ENCODE measurements at places on chromosomes 12 and 14. TPM values are rescaled to one million over a fixed set of nuclear protein-coding genes. Genes with fewer than 3 reads are reported as not detected.

Gene EEA1
- 11.1 TPM for total RNA-seq

Gene FOXA1
- not detected for total RNA-seq

Gene NKX2-1
- total RNA-seq, result not detected

Gene MRPL51
- total RNA-seq, result 15.1 TPM

Gene BMAL2
- total RNA-seq, result 0.17 TPM

DNA sequence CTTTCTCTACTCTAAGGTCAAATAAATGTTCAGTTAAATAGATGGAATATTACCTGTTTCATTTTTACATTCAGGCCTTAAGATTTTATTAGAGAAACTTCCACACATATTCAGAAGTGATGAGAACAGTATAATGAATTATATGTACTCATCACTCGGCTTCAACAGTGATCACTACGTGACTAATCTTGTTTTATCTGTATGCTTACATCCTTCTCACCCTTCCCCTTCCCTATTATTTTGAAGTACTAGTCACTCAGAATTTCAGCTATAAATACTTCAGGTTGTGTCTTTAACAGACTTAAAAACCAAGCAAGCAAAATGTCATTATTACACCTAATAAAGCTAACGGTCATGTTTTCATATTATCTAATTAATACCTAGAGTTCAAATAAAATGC, 34.9 kb downstream of the ETV6 start:
- H3K4me1 ChIP-seq, result peaks cover 10% of the 10 kb centered on the region
- no peaks in the 10 kb centered on the region for H3K27me3 ChIP-seq
- H3K4me3 ChIP-seq, result no peak overlapping the region
- H3K36me3 ChIP-seq, result no peaks in the 10 kb centered on the region
- H3K27ac ChIP-seq, result no peak overlapping the region
- no peak for DNase-seq

DNA sequence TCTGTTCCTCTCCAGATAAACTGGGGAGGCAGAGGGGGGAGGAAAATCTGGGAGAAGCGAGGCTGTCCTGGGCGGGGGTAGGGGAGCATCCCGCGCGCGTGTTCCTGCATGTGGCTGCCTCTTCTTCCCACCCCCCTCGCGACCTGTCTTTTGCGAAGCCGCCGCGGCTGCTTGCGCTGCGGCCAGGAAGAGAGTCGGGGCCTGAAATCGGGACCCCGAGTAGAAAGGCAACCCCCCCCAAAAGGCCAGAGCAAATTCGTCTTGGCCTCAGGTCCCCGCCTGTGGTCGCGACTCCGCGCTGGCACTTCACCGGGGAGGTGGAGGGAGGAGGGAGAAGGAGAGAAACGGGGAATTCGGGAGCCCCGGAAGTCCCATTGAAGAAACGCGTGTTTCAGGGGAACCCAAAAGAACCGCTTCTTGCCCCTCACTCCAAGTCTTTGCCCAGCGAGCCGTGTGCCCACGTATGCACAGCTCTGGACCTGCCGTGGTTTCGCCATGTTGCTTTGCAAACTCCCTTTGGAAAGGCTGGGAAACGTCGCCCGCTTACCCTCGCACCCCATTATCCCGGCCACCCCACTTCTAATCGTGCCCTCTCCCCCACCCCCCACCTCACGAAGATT, 944 bp downstream of the CCND2 start:
- H3K27me3 ChIP-seq, result no peaks in the 10 kb centered on the region
- peak overlapping the region; percentile 95 for H3K4me3 ChIP-seq
- H3K27ac ChIP-seq, result peak overlapping the region; percentile 82
- H3K4me1 ChIP-seq, result peaks cover 78% of the 10 kb centered on the region
- DNase-seq, result no peak

GRCh38 chr12:120846721-120847120, 57.4 kb downstream of the SPPL3 start:
- H3K4me1 ChIP-seq, result peaks cover 23% of the 10 kb centered on the region
- H3K27me3 ChIP-seq, result no peaks in the 10 kb centered on the region

DNA sequence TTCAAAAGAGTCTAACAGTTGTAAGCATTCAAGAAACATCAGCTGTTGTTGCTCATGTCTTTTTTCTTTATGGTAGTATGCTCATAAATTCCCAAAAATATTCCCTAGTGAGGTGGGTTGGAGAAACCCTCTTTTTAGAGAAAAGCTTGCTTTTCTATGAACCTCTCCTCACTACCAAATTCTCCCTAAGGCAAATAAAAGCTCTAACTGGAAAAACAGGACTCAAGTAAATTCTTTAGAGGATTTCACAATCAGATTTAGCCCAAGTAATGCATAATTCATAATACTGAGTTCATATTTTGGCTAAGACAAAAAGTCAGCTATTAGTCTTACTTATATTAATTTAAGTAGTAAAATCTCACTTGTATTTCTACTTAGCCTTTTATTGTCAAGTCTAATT, 59.1 kb downstream of the DIO2 start:
- H3K4me3 ChIP-seq, result no peak overlapping the region
- no peaks in the 10 kb centered on the region for H3K4me1 ChIP-seq
- H3K27me3 ChIP-seq, result peaks cover 4% of the 10 kb centered on the region
- H3K36me3 ChIP-seq, result no peaks in the 10 kb centered on the region

- no peak overlapping the region for H3K4me3 ChIP-seq
- no peak for DNase-seq
- no peaks in the 10 kb centered on the region for H3K36me3 ChIP-seq
- no peak overlapping the region for H3K27ac ChIP-seq
- no peaks in the 10 kb centered on the region for H3K4me1 ChIP-seq
- H3K27me3 ChIP-seq, result no peaks in the 10 kb centered on the region
These were observed 467.8 kb downstream of the MDGA2 start for GRCh38 chr14:47207617-47208016.

DNA sequence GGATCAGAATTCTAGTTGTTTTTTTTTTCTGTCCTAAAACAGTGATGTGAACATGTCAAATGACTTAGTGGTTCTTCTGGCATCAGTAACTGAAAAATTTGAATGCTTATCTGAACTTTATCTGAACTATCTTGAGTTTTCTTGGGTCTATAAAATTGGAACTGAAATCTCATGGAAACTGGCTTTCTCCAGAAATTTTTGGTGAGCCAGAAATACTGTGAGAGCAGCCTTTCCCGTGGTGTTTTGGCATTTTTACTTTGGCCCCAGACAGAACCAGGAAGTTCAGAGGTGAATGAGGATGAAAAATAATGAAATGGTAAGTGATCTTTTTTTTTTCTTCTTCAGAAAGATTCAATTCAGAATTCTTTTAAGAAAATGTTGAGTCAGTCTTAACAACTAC, 89.5 kb upstream of the CCDC91 start:
- no peaks in the 10 kb centered on the region for H3K4me1 ChIP-seq
- no peak overlapping the region for H3K4me3 ChIP-seq
- no peaks in the 10 kb centered on the region for H3K27me3 ChIP-seq
- H3K36me3 ChIP-seq, result no peaks in the 10 kb centered on the region

DNA sequence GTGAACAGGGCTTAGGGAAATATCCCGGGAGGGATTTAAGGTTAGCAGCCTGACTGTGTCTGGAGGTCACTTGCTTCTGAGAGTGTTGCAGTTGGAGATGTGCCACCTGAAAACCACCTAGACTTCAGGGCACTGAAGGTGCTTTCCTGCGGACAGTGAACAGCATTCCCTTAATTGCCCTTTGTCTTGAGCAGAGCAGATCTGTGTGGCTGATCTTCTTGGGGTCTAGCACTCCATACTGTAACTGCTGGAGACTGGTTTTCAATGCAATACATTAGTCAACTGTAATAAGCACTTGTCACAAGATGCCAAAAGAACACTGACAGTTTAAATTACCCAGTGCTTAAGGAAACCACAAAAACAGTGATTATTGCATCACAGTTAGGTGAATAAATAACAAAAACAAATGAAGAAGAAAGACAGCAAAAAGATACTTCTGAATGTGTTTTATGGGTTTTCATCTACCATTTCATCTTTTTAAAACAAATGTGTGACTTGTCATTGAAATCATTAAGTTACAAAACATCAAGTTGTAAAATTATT, 111.8 kb downstream of the PRIMA1 start:
- no peaks in the 10 kb centered on the region for H3K27me3 ChIP-seq
- no peak overlapping the region for H3K4me3 ChIP-seq
- no peaks in the 10 kb centered on the region for H3K36me3 ChIP-seq
- H3K4me1 ChIP-seq, result no peaks in the 10 kb centered on the region
- DNase-seq, result no peak

- no peak overlapping the region for H3K4me3 ChIP-seq
- no peaks in the 10 kb centered on the region for H3K36me3 ChIP-seq
- no peaks in the 10 kb centered on the region for H3K27me3 ChIP-seq
- H3K27ac ChIP-seq, result no peak overlapping the region
These were observed 762.9 kb downstream of the C12orf50 start for GRCh38 chr12:87266305-87266704.

DNA sequence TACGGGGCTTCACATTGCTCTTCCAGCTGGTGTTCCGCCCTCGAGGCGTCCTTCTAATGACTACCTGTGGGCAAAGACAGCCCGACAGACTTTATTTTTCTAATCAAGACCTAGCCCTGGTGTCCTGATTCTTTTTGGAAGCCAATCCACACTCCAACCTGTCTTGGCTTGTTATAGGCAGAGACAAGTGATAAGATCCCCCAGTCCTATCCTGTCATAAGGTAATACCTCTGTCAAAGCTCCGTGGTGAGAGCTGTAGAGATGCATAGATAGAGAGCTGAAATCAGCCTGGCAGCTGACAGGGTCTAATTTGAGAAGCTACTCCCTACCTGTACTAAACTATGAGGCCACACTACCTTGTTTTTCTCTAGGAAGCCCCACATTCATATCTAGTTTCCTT, 11.5 kb upstream of the WNK1 start:
- no peaks in the 10 kb centered on the region for H3K36me3 ChIP-seq
- no peaks in the 10 kb centered on the region for H3K4me1 ChIP-seq
- no peaks in the 10 kb centered on the region for H3K27me3 ChIP-seq
- DNase-seq, result no peak

- H3K27me3 ChIP-seq, result no peaks in the 10 kb centered on the region
- H3K4me3 ChIP-seq, result no peak overlapping the region
- DNase-seq, result no peak
- H3K4me1 ChIP-seq, result no peaks in the 10 kb centered on the region
- H3K27ac ChIP-seq, result no peak overlapping the region
- H3K36me3 ChIP-seq, result no peaks in the 10 kb centered on the region
These were observed 125.5 kb upstream of the DCN start for GRCh38 chr12:91307957-91308670.

DNA sequence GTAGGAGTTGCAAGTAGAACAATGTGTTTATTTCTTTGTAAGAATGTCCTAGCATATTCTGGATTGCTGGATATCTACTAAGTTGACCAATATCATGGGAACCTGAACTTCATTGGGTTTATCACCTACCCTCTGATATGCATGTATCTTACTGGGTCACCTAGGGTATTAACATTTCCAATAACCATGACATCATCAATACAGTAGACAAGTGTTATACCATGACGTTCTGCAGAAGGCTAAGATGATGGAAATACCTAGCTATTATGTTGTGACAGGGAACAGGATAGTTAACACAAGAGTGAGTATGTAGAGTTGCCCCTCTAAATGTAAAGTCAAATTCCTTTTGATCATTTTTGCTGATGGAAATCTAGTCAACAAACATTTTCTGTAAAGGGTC, 26.0 kb downstream of the GPR65 start:
- peaks cover 28% of the 10 kb centered on the region for H3K4me1 ChIP-seq
- no peak overlapping the region for H3K4me3 ChIP-seq
- H3K36me3 ChIP-seq, result no peaks in the 10 kb centered on the region
- no peak for DNase-seq
- no peak overlapping the region for H3K27ac ChIP-seq
